HT1080 (cell line): ENCODE measurements at places on chromosomes 13 and 19.
A peak's percentile ranks its signal among the peaks of the same experiment; 100 is the strongest.

DNA sequence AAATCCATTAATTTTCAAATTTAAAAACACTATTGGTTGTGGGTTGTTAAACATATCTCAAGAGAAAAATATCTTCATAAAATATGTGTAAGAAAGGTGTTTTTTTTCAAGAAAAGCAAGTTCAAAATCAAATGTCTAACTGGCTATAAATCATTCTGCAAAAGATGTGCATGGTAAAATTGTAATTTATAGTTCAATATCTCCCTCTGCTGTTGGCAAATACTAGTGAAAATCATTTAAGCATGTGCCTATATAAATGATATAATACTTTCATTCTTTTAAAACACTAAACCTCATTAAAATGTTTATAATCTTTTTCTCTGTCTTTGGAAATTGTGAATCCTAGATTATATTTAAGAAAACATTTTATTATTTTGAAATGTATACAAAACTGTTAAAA, 17.2 kb upstream of the SLITRK6 start:
- DNase-seq, result peak; percentile 5

- no peak for DNase-seq
Measured at GRCh38 chr19:3535563-3535965, 3.4 kb upstream of the TEKTIP1 start.

DNA sequence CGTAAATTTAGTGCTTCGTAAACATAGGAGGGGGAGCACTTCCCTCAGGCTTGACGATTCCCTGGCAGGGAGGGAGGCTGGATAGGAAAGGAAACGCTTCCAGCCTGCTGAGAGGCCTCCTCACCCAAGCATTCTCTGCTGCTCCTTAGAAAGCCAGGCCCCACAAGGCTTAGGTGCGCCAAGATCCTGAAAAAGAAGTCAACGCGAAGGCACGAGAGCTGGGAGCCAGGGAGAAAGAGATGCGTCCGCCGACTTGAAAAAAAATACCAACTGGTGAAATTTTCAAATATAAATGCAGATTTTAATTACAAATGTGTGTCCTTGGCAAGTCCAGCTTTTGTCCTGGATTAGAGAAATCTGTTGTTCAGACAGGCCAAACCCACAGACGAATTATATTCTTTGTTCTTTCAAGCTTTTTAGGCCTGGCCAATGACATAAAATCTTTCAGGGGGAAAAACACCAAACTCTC, 64.0 kb downstream of the ALOX5AP start:
- no peak for DNase-seq

DNA sequence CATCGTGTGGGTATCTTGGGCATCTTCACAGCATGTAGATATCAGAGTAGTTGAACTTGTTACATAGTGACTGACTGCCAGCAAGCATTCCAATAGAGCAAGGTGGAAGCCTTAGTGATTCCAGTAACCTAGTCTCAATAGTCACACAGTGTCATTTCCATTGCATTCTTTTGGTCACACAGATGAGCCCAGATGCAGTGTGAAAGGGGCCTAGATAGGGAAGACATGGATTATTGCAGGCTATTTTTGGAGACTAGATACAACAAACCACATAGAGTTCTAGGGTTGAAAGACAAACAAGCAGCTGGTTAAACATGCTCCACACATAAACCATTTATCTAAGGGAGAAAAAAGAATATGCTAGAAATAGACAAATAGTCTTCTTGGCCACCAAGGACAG, 553.5 kb downstream of the DCT start:
- DNase-seq, result no peak

- peak; percentile 34 for DNase-seq
Measured at GRCh38 chr13:43698758-43699157, 88.0 kb downstream of the ENOX1 start.

GRCh38 chr13:64347664-64348063, 2882.5 kb downstream of the PCDH9 start:
- DNase-seq, result no peak

GRCh38 chr19:46785054-46785979, 3.1 kb downstream of the SLC1A5 start:
- DNase-seq, result no peak

DNA sequence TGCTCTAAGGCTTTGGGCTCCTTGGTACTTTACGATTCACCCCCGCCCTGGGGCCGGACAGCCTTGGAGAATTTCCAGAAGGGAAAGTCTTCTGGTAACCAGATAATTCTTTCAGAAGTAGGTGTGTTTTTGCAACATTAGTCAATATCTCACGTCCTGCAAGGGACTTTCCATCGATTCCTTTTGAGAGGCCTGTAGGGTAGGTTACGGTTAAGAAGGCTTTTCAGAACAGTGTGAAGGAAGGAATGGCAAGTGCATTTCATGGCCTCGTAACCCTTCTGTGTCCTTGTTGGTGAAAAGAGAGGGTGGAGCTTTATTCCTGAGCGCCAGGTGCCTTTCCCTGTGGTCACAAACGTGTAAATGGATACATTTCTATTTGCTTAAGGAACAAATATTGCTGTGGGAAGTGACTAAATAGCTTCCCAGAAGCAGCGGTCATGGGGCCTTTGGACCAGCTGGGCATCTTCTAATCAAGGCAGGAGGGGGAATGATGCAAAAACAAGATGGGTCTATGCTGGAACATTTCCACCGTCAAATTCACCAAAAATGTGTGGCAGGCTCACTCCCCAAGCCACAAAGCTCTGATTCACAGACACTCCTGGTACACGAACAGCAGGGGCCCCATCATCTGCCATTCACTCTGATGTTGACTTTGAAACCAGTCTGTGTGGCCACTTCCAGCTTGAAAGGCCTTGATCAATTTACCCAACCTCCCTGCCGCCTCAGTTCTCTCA, 99.2 kb downstream of the ANKRD10 start:
- DNase-seq, result no peak

GRCh38 chr13:31037874-31038500, 105.5 kb downstream of the TEX26 start:
- DNase-seq, result no peak

DNA sequence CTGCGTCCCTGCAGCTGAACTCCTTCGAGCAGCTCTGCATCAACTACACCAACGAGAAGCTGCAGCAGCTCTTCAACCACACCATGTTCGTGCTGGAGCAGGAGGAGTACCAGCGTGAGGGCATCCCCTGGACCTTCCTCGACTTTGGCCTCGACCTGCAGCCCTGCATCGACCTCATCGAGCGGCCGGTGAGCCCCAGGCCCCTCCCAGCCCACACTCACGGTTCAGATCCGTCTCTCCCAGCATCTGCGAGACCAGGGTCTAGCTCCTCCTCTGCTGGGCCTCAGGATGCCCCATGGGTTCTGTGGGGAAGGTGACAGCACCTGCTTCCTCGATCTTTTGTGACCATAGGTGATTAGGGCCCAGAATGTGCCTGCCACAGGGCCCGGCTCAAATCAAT, 46.2 kb downstream of the MYH14 start:
- DNase-seq, result no peak

DNA sequence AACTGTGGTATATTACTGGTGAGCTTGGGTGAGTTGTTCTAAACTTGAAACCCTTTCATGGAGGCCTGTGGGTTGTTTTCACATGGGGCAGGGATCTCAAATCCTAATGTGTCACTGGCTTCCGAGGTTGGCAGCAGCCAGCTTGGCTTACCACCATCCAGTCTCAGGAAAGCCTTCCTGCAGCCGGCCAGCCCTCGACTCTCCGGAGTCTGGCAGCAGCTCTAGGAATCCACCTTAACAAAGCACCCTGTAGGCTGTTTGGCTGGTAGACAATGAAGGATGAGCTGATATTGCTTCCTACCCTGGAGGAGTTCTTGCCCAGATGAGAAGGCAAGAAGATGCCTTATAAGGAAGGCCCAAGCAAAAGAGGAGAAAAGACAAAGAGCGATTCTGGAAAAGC, 188.3 kb downstream of the KLF12 start:
- DNase-seq, result no peak

GRCh38 chr13:94030415-94031119, 448.9 kb downstream of the DCT start:
- no peak for DNase-seq

- no peak for DNase-seq
Measured at GRCh38 chr13:32881777-32882145, 134.5 kb upstream of the KL start.

GRCh38 chr19:8849232-8849631, 17.1 kb downstream of the MBD3L1 start:
- no peak for DNase-seq

GRCh38 chr13:45615501-45616101, at the start of gene ERICH6B:
Gene ERICH6B (minus strand): TSS chr13:45615739. CDS start chr13:45597005, 18,734 bp downstream.
- peak; percentile 17 for DNase-seq

DNA sequence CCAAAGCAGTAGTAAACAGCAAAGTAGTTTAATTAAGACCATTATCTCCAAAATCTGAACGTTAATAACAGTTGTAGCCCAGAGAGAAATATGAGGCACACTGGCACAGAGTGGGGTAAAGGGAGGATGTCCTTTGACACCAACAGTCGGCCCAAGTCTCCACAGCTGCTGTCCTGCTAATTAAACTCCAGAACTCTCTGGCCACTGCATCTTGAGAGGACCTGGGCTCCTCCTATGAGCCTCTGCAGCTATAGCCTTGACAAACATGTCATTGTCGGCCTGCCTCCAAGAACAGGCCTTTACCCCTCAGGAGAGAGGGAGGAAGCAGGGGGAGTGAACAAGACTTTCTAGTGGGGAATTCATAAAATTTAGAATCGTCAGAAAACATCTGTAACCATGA, 1170.4 kb downstream of the UQCRFS1 start:
- DNase-seq, result no peak

GRCh38 chr13:102176846-102177245, 225.0 kb downstream of the FGF14 start:
- DNase-seq, result no peak

GRCh38 chr13:66778461-66778860, 451.7 kb downstream of the PCDH9 start:
- DNase-seq, result no peak

DNA sequence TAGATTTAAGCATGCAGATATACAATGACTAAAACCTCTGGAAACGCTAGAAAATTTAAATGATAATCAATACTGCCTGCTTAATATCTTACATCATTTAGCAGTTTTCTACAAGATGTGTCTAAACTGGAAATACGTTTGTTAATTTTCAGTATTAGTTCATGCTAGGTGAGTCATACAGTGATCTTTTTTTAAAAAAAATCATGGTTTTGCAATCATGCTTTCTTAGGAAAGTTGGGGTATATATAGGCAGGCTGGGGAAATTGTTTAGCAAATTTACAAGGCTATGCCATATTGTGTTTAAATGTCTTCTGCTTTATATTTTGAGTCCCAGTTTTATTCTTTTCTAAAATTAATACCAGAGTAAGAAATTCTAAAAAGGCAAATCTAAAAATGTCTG, 245.4 kb upstream of the SPRY2 start:
- no peak for DNase-seq

GRCh38 chr19:21308773-21309172, 20.4 kb downstream of the ZNF708 start:
- DNase-seq, result no peak

- no peak for DNase-seq
Measured at GRCh38 chr19:34094960-34095359, 77.3 kb upstream of the LSM14A start.

DNA sequence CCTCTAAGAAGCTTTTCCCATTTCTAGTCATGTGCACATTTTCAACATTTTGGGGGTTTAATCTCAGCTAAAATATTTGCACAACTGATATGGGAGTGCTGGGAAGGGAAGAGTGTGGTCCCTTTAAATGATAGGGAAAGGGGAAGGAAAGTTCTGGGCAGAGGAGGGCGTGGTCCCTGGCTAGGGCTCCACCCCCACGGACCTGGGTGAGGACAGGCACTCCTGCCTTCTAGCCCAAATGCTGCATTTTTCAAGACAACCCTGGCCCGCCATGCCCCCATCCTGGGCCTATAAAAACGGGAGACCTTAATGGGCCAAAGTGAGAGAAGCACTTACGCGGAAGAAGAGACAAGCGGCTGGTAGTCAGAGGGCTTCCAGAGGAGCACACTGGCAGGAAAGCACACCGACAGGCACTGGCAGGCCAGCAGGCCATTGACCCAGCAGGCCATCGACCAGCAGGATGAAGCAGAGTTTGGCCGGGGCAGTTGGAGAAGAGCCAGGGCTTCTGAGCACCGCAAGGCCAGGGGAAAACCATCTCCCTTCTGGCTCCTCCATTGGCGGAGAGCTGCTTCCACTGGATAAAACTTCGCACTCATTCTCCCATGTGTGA, 266.7 kb downstream of the SPRY2 start:
- no peak for DNase-seq

DNA sequence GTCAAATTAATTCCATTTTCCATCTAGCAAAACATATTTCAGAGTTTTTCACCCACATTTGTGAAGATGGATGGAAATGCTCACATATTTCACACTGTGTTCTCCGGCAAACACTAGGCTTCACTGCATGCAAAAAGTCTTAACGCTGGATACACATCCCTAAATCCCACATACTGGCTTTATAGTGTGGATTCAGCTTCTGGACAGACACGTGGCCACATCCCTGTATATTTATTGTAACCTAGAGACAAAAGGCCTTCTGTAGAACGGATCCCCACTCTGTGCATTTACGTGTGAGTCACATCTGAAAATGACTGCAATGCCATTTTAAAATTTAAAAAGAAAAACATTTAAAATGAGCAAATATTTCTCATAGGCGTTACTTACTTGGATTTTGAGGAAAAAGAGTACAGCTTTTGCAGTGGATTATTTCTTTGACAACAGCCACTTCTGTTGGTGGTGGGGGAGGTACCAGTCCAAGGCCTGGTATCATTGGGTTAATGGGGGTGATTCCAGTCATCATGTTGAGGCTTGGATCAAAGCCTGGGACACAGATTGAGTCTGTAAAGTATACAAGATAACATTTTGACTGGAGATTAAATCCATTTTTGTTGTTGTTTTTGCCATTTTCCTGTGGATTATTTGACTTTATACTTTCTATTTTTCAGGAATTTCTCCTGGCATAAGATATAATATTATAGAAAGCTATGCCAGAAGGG, 337.7 kb downstream of the DNAJC15 start:
- DNase-seq, result peak; percentile 60

DNA sequence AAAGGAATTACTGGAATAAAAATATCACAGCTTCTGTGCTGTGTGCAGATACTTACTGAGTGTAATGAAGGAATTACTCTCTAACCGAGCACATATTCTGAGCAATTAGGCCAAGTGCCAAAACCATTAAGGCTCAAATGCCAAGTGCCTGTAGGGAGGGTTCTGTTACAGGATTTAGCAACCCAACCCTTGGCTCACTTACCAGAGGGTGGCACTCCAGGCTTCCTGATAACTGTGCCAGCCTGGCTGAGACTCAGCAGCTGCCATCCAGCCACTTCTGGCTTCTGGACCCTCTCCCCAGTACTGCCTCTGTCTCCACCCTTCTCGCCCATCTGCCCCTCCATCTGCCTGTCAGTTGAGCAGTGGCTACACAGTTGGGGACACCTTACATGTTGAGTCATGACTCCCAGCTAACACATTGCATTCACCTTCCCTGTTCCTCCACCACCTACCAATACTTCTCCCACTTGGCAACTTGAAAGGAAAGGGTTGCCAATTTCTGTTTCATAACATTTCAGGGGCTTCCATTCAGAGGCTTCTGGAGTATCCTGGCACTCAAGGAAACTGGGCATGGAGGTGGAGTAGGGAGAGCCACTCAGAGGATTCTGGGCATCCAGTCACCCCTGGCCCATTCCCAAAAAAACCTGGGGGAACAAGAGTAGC, 110.5 kb downstream of the COG6 start:
- peak; percentile 24 for DNase-seq

GRCh38 chr19:29326351-29326750, 113.4 kb upstream of the UQCRFS1 start:
- peak; percentile 44 for DNase-seq
